ENCODE measurements at places on chromosomes 3 and 15. TPM values are rescaled to one million over a fixed set of nuclear protein-coding genes. Genes with fewer than 3 reads are reported as not detected.

ARRDC4 gene
- 1.6 TPM for total RNA-seq

TTC23 gene
- 12.5 TPM for total RNA-seq

RYR3 gene
- total RNA-seq = not detected

PROK2 gene
- total RNA-seq = not detected
